ENCODE measurements at places on chromosomes 12 and 14.

DNA sequence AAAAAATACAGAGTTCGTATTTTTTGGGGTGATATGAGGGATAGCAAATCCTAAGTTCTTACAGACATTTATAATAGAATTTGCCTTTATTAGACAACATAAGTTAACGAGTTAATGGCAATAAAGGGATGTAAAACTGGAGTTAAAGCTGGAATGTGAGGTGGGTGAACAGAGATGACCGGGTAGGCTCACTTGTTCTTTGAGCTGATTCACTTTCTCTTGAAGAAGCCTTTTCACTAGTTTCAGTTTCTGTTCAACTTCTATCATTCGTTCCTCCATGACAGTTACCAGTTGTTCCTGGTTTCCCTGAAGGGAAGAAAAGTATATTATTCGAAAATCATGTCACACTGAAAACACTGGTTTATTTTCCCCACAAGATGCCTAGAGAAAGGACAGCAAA, 57.7 kb upstream of the SAV1 start:
- no peak for DNase-seq

- DNase-seq: no peak
These were observed 44.6 kb upstream of the ISM2 start for GRCh38 chr14:77543240-77543551.

GRCh38 chr14:69848903-69849391, 30.3 kb upstream of the SMOC1 start:
- DNase-seq: no peak

DNA sequence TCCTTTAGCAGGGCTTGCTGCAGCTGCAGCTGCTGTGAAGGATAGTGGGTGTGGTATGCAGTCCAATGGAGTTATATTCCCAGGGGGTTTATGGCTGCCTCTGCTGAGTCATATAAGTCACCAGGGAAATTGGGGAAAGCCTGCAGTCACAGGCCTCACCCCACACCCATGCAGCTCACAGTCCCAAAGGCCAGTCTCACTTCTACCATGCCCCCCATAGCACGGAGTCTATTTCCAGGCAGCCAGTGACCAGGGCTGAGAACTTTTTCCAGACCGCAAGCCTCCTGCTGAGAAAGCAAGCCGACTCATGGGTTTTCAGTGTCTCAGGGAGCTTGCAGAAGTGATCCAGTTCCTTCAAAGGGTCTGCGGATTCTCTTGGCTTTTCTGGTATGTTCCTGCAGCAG, 322.4 kb upstream of the CLEC14A start:
- no peak for DNase-seq

GRCh38 chr14:31068235-31068634, 42.1 kb upstream of the STRN3 start:
- peak; percentile 9 for DNase-seq

GRCh38 chr12:39627914-39628313, 8.3 kb upstream of the ABCD2 start:
- no peak for DNase-seq

GRCh38 chr12:123483602-123484248, 25.8 kb downstream of the SNRNP35 start:
- DNase-seq: peak; percentile 60

DNA sequence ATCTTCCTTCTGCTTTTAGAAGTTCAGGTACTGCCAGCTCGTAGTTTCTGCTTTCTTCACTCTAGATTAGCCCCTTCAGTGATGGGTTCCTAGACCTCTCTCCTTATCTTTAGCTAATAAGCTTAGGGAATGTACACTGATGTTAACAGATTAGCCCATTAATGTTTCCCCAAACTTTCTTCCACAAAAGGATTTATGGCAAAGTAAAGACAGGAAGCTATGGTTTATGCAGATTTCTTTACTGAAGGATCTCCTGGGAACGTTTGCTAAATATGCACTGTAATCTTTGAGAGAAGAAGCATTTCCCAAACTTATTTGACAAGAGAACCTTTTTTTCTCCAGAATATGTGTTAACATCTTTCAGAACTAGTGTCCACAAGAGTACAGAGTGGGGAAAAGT, 4.2 kb downstream of the SOCS4 start:
- DNase-seq: no peak

- DNase-seq: no peak
These were observed 206.6 kb downstream of the CACNA1C start for GRCh38 chr12:2259369-2259768.

GRCh38 chr12:116441292-116441691, 117.9 kb upstream of the MAP1LC3B2 start:
- DNase-seq: no peak

GRCh38 chr12:100845095-100845494, 50.5 kb downstream of the ANO4 start:
- no peak for DNase-seq

DNA sequence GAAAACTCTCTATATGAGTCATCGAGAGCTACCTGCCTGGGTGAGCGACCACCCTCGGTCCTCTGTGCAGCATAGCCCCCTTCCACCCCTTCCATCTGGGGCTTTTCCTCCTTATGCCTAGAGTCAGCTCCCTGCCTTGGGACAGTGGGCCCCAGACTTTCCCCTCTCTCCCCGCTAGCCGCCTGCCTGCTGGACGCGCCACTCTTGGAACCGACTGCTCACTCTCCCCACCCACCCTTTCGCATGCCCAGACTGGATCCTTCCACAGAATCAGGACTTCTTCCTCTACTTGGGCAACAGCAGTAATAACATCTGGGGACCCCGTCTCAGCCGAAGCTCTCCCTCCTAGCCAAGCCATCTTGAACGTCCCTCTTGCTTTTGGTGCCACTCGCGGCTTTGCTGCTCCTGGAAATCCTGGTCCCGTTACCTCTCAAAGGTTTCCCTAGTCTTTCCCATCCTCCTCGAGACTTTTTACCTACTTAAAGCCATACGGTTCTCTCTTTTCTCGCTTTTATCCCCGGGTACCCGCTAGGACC, 671 bp downstream of the ESYT1 start:
- peak; percentile 80 for DNase-seq

DNA sequence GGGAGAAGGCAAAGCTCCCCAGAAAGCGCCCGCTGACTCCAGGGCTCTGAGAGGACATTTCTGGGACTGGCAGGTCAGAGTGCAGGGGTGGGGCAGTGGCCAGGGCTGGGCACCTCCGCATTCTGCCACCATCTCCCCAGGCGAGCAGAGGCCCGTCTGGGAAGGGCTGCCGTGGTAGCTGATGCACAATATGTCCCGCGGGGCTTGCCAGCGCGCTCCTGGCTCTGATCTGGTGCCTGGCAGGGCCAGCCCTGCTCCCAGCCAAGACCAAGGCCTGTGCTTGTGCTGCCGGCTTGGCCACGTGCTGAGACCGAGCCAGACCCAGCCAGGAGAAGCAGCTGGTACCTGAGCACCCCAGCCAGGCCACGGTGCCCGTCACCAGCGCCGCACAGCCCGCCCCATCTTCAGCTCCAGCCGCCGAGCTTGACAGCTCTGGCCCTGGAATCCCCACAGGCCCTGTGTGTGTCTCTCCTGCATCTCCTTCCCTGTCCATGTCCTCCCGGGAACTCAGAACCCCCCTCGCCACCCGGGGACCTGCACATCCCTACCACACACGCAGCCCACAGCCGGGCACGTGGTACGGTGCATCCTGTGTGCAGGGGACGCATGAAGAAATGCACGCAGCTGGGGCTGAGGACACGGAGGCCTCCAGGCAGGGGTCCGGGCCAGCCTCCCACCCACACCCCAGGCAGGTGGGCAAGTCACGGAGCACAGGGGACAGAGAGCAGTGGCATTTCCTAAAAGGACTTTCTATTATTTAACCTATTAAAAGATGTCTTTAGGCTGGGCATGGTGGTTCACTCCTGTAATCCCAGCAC, 68.6 kb upstream of the C14orf180 start:
- DNase-seq: peak; percentile 24

DNA sequence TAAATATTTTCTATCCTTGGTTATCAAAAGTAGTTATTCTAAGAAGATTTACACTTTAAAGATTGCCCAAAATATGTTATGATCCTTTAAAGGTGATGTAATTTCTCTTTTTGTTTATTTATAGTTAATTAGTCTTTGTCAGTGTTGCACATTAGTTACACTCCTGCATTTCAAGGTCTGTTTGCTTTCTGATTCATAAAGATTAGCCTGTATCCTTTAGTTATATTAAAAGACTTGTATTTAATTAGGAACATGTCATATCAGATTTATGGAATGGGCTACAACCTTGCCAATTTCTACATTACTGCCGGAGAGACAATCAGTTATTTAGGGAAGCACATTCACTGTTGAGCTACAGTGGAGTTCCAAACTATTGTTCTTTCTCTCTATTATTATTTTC, 3.5 kb downstream of the EPYC start:
- no peak for DNase-seq

GRCh38 chr14:68951035-68951797, 27.9 kb downstream of the ACTN1 start:
- no peak for DNase-seq

GRCh38 chr14:70782361-70782760, 27.0 kb downstream of the MAP3K9 start:
- DNase-seq: no peak

GRCh38 chr12:42780671-42781070, 191.1 kb upstream of the PRICKLE1 start:
- DNase-seq: no peak

DNA sequence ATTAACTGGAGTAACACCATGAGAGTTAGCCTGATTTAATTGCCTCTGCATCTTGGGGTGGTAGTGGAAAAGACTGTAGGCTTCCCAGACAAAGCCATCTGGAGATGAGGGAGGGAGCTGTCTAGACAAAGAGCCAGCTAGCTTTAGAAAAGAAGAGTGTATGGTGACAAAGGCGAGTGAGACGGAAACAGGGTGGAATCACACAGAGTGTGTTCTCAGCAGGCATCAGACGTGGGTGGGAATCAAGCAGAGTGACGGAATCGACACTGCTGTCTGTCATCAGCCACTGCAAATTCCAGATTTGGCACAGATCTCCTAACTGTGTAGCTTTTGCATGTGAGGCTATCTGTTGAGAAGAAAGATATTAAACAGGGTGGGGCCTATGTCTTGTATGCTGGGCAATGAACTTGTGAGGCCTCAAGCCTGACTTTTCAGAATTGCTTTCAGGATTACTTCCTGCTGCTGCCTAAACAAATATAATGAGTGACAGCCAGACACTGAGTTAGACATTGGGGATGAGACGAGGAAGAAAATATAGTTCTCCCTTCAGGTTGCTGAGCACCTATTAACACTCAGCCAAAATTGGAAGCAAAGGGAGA, 236.5 kb upstream of the GRIP1 start:
- DNase-seq: no peak

DNA sequence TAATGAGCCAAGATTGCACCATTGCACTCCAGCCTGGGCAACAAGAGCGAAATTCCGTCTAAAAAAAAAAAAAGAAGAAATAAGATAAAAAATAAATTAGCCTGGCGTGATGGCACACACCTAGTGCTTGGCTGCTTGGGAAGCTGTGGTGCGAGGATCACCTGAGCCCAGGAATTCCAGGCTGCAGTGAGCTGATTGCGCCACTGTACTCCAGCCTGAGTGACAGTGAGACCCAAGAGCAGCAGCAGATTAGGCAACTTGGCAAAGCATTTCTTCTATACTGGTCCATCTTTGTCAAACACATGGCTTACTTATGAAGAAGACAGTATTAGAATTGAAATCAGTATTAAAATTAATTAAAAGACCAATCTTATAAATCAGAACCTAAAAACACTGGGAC, 6.3 kb downstream of the GON7 start:
- DNase-seq: no peak

DNA sequence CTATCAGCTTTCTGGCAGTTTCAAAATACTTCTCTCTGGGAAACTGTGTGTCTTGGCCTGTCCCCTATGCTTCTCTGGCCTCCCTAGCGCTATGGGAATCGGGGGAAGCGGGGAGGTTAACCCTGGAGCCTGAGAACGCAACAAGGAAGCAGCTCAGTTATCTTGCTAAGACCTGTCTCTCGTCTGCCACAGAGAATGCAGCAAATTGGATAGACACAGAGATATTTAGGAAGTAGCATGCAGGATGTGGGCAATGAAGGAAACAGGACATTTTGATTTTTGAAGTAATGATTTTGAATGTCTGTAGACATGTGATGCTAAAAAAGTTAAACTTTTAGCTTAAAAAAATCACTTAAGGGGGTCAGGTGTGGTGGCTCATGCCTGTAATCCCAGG, 6.6 kb upstream of the CALCOCO1 start:
- no peak for DNase-seq

- no peak for DNase-seq
These were observed 319.9 kb downstream of the KCNC2 start for GRCh38 chr12:74889563-74890236.

DNA sequence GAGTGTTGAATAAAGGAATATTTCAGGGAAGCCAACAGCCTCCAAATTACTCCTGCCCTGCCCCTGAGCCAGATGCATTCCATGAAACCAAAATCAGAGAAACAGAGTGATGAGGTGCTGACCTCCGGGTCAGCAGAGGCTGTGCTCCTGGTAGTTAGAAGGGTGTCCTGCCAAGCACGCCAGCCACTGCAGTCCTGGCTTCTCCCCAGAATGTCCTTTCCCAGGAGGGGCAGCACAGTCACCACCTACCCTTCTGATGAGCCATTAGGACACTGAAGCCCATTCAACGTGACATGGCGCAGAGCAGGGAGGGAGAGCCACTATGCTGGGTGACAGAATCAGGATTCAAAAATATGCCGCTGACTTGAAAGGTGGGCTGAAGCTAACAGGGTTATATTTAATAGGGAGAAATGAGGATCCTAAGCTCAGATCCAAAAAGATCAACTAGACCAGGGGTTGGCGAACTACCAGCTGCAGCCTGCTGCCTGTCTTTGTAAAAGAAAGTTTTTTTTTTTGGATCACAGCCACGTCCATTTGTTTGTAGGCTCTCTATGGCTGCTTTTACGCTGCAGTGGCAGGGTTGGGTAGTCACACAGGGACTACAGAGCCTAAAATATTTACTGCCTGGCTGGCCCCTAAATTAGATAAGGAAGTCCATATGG, 34.5 kb upstream of the PLEK2 start:
- no peak for DNase-seq

GRCh38 chr14:105682956-105683570, 156.7 kb downstream of the TMEM121 start:
- DNase-seq: peak; percentile 54

GRCh38 chr12:104423273-104423672, 33.5 kb upstream of the CHST11 start:
- DNase-seq: no peak

GRCh38 chr12:9636851-9637206, 29.1 kb upstream of the KLRB1 start:
- no peak for DNase-seq

DNA sequence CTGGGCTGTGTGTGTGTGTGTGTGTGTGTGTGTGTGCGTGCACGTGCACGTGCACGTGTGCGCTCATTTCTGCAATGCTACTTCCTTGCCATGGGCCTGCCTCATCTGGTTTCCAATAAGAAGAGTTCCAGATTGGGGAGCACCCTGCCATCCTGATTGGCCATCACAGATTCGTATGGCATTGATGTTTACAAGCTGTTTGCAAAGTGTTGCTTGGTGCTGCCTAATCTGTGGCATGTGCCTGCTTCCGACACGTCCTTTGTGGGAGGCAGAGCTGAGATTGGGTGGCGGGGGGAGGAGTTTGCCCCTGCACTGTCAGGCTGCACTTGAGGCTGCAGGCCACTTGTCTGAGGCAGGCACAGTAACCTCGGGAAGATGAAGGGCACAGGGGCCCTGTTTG, 39.2 kb downstream of the SAMD4A start:
- no peak for DNase-seq

DNA sequence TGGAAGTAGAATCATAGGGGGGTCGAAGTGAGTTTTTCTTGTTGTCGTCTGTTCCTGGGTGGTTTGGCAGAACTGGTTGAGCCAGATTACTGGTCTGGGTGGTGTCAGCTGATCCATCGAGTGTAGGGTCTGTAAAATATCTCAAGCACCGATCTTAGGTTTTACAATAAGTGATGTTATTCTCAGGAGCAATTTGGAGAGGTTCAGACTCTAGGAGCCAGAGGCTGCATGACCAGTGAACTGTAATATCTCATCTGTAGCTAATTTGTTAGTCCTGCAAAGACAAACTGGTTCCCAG, 9.7 kb upstream of the SERPINA1 start:
- DNase-seq: no peak

Measured in activated CD8-positive, alpha-beta memory T cell treated with anti-CD3 and anti-CD28 coated beads for 24 hours (primary cell).